ENCODE measurements at places on chromosomes 11 and 22.

GRCh38 chr22:31646186-31647019, 15.6 kb downstream of the PISD start:
- no peak for DNase-seq

DNA sequence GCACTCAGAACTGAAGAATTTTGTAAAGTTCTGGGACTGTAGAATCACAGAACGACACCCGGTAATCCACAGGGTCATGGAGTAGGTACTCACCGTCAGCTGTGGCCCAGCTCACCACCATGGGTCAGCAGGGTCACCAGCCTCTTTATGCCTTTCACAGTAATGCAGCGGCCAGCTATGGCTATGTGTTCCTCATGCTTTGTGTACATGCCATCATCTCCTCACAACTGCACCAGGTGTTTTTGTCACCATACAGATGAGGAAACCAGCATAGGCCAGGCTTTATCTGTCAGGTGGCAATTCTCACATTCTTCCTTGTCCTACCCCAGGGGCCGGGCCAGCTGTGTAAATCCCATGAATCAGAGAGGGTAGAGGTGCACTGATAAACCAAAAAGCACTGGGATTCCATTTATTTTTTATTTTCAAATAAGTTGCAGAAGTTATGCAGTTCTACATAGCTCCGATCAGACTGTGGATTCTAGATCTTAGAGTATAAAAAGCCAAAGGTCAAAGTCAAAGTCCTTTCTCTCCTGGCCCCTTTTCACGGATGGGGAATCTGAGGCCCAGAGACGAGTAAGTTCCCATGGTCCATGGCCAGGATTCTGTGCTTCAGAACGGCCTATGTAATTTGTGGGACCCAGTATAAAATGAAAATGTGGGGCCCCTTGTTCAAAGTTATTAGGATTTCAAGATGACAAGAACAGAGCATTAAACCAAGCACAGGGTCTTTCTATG, 17.5 kb downstream of the TSKU start:
- DNase-seq, result no peak

GRCh38 chr11:14424096-14424495, 65.1 kb upstream of the RRAS2 start:
- no peak for DNase-seq

- no peak for DNase-seq
These were observed 130.7 kb upstream of the RCN1 start for GRCh38 chr11:31960126-31960525.

- no peak for DNase-seq
These were observed 911 bp downstream of the EMID1 start for GRCh38 chr22:29206372-29207242.

Measured in C1 segment of cervical spinal cord (tissue), 14 donors.